ENCODE measurements at places on chromosomes 12 and 14.
A peak's percentile ranks its signal among the peaks of the same experiment; 100 is the strongest.

DNA sequence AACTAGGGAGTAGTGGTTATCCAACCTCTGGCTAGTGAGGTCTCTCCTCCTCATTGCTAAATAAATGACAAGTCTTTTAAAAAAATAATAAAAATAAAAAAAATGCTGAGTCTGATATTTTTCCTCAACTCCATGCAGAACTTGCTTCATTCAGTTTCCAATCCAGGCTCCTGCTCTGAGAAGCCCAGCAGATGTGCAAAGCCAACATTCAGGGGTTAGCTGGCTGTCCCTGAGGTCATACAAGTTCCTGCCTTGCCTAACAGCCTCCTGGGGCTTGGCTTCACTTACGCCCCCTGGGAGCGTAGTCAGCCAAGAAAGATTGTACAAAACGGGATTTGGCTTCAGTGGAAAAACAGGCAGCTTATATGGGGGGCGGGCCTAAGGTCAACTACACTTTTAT, 23.3 kb downstream of the RTRAF start:
- DNase-seq: no peak

DNA sequence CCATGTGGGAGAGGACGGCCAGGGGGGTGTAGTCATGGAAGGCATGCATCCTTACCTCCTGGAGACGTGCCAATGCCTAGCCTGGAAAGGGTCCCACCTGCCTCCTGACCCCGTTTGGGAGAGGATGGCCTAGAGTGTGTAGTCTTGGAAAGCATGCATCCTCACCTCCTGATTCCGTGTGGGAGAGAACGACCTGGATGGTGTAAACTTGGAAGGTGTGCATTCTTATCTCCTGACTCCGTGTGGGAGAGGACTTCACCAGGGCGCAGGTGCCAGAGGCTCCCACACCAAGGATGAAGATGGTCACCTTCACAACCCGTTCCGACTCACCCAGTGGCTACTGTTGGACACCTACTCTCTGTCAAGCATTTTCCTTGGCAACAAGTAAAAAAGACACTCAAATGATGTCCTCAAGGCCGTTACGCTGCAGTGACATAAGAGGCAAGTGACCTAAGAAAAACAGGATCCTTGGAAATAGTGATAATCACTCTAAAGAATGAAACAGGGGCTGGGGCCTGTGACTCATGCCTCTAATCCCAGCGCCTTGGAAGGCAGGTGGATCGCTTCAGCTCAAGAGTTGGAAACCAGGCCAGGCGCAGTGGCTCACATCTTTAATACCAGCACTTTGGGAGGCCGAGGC, 37.5 kb upstream of the FZD10 start:
- DNase-seq: no peak

DNA sequence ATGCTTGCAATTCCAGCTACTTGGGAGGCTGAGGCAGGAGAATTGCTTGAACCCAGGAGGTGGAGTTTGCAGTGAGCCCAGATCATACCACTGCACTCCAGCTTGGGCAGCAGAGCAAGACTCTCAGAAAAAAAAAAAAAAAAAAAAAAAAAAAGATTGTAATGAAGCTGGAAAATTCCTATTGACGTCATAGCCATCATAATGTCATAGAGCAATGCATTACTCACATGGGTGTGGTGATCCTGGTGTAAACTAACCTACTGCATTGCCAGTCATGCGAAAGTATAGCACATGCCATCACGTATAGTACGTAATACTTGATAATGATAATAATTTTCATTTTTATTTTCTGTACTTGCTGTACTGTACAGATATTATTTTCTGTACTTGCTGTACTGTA, 42.7 kb upstream of the NID2 start:
- DNase-seq: no peak

DNA sequence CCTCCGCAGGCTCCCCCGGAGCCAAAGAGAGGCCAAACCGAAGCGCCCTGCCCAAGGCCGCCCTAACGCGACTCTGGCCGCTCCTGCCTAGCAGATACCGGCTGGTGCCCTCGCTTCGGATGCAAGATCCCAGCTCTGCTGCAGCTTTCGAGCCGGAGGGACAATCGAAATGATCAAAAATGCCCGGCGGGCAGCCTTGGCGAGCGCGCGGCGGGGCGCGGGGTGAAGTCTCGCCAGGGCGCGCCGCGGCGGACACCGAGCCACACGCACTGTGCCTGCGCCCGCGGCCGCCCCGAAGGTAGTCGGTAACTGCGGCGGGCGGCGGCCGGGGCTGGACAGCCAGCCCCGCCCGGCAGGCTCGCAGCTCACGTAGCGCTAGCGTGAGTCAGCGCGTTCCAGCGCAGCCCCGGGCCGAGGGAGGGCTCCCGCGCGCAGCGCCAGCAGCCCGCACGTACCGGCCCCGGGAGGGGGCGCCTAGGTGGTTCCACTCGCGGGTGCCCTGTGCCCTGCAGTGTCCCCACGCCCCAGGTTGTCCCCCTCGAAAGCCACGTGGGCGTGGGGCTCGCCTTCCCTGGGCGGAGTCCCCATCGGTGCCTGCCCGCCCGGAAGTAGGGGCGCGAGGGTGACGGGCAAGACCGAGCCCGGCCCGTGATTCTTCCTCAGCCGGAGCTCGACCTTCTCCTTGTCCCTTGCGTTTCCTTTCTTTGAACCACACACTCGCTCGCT, 109.2 kb upstream of the EGLN3 start:
- DNase-seq: peak; percentile 29

DNA sequence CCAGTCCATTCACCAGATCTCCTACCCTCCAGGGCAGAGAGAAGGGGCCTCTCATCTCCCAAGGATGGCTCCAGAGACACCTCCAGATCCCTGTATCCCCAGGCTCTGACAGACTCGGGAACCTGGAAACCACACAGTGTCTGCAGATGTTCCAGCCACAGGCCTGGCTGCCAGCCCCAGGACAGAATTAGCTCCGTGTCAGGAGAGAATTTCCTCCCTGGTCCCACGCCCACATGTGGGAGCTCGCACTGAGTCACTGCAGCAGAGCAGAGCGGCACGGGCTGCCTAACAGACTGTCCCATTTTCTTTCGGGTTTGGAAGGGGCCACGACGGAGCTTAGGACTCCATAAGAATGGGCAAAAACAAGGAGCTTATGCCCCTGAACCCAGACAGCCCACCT, 33.6 kb downstream of the CMKLR1 start:
- DNase-seq: no peak

DNA sequence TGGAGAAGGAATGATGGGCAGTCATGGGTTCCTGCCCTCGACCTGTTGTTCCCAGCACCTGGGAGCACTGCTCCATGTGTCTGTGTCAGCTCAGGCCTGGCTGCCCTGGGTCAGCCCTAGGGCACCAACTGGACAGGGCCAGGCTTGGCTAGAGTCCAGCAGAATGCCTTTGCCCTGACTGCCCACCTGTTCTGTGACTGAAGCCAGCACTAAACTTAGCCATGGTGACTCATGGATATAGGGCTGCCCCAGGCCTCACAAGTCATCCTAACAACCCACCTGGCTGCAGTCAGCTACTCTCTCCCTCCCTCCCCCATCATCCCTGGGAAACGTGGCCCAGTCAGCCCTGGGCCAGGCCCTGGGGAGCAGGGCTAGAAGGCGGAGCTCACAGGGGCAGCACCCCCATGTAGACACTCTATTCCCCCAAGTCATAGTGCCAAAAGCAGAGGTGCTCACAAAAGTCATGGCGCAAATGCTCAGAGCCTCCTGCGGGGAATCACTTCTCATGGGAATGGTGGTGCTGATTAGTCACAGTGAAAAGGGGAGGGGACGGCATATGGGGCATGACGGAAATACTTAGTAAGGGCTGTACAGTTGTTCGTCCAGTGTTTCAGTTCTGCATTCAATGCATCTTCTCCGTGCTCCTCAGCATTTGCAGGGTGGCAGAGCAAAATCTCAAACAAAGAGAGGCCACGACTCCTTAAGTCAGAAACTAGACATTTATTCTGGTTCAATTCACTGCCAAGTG, 52.0 kb upstream of the NTF3 start:
- peak; percentile 30 for DNase-seq

DNA sequence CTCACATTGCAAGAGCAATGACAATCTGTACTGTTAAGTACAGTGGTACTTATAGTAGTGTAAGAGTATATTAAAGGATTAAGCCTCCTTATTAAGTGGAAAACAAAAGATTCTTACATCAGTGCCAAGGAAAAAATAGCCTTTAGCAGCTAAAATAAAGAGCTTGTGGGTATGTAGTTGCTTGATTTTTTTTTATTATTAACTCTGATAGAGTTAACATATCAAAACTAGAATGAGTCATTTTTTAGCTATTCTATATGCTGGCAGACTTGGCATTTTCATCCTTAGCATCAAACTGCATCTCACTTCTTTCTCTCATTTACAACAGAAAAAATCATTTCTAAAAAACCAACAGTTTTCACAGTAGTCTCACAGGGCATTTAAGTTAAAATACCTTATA, 86.5 kb downstream of the ATP2B1 start:
- no peak for DNase-seq

DNA sequence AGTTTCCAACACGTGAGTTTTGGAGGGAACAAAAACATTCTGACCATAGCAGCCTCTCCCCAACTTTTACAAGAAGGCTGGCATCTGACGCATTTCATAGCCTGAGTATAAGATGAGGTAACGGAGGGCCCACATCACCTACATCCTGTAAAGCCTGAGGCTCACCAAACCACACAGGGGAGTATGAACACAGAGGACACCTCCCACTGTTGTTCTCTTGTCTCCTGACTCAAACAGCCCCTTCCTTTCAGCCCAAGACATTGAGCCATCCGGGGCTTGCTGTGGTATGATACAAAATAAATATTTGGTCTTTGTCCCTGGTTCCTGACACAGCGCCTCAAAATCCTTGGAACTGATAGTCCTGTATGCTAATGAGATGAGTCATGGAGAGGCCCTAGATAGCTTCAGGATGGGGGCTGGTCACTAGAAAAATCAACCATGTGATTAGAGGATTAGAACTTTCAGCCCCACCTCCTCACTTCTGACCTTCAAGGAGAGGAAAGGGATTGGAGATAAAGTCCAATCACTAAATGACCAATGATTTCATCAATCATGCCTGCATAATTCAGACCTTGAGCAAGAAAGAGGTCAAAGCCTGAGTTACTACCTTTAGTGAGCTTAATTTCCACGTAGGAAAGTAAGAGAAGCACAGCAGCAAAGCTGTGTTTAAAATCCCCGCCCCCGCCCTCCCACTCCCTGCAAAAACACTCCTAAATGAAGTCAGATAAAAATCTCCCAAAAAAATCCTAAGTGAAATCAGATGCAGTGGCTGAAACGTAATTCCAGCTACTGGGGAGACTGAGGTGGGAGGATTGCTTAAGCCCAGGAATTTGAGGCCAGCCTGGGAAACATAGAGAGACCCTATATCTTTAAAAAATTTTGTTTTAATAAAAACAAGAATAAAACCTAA, 236.4 kb downstream of the PCNX1 start:
- no peak for DNase-seq

- no peak for DNase-seq
Measured at GRCh38 chr12:65803251-65803650, 21.0 kb upstream of the HMGA2 start.

DNA sequence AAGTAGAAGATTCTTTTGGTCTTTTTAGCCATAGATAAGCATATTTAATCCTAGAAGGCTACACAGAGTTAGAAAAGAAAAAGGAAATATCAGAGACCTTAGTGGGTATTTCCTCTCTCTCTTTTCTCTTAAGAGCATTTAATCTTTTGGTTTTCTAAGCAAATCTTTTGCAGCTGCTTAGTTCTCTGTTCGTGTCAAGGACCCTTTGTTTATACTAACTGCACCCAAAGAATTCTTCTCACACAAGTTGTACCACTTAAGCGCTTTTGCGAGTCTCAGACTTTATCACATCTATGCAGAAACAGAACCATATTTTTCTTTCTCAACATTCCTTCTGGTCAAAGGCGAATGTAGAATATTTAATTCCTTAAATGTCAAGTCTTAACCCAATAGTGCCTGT, 17.9 kb upstream of the NID2 start:
- no peak for DNase-seq

- peak; percentile 1 for DNase-seq
Measured at GRCh38 chr14:106094654-106095189, 568.3 kb downstream of the TMEM121 start.

DNA sequence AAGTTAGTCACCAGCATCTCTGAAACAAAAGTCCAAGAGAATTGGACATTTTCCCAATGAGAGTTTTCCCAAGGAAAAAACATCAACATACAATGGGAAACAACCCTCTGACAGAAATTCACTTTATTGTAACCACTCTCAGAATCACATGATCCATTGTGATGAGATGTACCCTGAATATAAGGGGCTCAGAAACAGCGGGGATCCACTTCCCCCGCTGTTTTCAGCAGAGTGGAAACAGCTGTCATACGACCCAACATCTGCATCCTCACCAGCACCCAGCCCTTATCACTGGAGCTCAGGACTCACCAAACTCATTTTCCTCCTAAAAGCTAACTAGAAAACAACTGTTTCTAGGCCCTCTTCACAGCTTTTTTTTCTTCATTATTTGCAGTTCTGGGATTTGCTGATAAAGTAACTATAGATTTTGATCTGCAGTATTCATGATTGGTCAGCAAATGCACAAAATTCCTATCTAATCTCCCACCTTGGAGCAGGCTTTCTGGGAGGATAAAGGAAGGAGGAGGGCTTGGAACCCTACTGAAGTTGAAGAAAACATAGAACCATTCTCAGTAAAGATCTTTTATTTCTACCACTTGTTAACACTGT, 31.3 kb downstream of the CORO1C start:
- DNase-seq: no peak

- no peak for DNase-seq
Measured at GRCh38 chr14:68279777-68280233, 460.2 kb downstream of the RAD51B start.

DNA sequence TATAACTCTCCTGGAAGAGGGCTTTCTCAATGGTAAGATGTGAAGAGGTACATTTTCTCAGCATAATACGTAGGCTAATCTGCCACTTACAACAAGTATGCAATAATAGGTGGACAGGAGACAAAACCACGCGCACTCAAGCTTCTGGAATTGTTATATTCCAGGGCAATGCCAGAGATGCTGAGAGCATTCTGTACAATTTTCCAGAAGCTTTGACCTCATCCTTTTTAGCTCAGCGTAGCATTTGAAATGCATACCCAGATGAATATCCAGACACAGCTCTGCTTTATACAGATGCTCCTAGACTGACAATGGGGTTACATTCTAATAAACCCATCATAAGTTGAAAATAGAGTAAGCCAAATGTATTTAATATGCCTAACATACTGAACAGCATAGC, 1492.4 kb upstream of the FLRT2 start:
- DNase-seq: no peak

DNA sequence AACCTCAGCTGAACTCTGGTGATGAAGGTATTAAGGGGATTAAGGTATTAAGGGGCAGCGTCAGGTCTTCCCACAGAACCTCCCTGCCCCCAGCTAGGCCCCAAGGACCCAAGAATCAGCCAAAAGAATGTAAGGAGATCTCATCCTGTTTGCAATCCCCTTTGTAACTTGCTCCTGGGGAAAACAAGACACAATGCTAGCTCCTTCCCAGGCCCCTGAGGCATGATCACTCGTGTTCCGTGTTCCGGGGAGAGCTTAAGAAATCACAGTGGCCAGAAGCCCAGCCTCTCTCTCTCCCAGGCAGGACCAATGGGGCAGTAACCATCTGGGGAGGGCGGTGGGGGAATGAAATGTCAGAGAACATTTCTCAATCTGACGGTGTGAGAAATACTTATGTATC, 33.2 kb downstream of the PIGH start:
- DNase-seq: no peak

GRCh38 chr14:41280745-41281144, 325.9 kb upstream of the LRFN5 start:
- DNase-seq: no peak

GRCh38 chr14:101563654-101564443, 2.6 kb downstream of the DIO3 start:
- DNase-seq: no peak

GRCh38 chr12:110684312-110684836, 4.5 kb downstream of the HVCN1 start:
- no peak for DNase-seq

All from G401 (cell line).